ENCODE measurements at places on chromosomes 3 and 15.

GRCh38 chr15:69825941-69826818 is 271.5 kb downstream of the TLE3 start:
- no peak for DNase-seq

GRCh38 chr3:90035643-90036042 is 928.2 kb downstream of the EPHA3 start:
- no peak for DNase-seq

- no peak for DNase-seq
Observed at GRCh38 chr3:141065258-141065657, 14.1 kb downstream of the SPSB4 start.

- DNase-seq: no peak
Observed at GRCh38 chr3:192825216-192825615, 92.4 kb downstream of the MB21D2 start.

DNA sequence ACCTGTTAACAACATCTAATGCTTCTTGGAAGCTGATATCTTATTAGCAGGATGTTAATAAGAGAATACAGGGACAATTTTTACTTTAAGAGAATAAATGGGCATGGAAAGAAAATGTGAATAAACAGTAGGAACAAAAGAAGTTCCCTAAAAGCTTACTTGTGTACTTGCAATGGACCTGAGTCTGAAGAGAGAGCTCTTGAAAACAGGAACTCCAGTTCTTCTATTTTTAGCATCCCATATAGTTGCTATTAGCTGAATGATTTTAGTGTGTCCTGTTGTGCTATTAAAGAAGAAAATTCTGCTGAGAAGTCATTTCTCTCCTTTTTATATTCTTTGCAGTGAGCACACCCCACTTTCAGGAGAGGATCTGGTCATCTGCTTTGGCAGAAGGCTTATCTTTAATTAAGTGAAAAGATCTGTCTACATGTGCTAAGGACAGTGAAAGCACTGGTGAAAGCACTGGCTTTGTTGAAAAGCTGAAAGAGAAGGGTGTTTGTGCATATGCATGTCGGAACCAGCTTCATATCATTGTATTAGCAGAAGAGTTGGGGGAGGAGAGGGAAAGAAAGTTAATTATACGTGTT is 1.4 kb upstream of the ST3GAL6 start:
- no peak for DNase-seq

DNA sequence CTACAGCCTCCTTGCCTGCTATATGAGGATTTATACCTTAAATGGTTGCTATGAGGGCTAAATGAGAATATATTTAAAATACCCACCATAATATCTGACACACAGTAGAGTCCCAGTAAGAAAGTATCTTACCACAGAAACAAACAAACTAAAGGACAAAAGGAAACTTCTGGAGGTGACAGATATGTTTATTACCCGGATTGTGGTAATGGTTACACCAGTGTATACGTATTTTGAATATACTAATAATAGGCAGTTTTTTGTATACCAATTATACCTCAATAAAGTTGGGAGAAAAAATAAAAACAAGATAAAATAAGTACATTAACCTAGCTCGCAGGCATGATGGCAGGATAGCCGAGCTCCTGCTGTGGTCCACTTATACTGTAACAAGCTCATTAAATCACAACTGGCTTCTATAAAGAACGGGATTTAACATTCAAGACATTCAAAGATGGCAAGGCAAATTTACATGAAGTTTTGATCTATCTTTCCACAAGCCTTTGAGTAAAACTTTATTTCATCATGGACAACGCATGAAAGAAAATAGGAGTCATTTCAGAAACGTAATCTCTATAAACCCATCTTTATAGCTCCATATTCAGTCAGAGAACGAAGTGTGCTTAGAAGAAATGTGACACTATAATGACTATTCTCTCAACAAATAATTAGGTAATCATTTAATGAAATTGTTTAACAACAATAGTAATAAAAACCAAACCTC is 1.5 kb downstream of the RPN1 start:
- DNase-seq: no peak

All from stimulated activated CD8-positive, alpha-beta memory T cell treated with anti-CD3 and anti-CD28 coated beads, Interleukin-4, amount 100 ng/mL, for 4 hours (primary cell).